Inflammatory macrophage (primary cell): ENCODE measurements at places on chromosomes 7 and 10.
A peak's percentile ranks its signal among the peaks of the same experiment; 100 is the strongest.

DNA sequence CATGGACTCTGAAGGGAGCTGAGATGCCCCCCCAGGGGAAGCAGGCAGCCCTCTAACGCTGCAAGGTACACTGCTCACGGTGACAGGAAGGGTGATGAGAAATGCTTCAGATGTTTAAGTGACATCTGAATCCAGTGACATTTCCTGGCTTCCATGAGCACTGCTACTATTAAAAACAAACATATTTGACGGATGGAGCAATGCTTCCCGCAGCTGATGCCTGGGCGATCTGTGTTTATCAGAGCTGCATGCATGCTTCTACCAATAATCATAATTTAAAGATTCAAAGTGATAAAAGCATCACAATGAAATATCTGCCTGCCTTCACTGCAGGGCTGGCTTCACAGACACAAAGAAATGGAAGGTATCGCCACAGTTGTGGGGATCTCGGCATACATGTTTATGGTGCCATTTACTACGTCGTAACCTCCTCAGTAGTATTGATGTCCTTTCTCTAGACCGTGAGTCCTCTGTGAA is 66.1 kb upstream of the AOAH start:
- no peak for DNase-seq

GRCh38 chr7:94398841-94399240 is 4.1 kb downstream of the COL1A2 start:
- no peak for DNase-seq

DNA sequence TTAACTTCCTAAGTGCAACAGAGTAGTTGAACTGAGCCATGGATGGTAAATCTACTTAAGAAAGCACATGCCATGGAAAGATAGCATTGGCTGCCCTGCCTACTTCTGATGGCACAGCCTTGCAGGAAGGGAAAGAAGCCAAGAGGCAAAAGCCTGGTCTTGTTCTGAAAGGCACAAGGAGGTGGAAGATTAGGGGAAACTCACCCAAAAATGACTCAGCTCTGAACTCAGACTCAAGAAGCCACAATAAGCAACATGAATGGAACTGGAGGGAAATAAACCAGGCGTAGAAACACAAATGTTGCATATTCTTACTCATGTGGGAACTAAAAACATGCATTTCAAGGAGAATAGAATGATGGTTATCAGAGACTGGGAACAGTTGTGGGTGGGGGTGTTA is 20.8 kb upstream of the ALOX5 start:
- peak; percentile 68 for DNase-seq

- no peak for DNase-seq
These were observed 22.5 kb upstream of the ZNF273 start for GRCh38 chr7:64880322-64881297.

GRCh38 chr10:130511766-130512165 is 375.6 kb downstream of the GLRX3 start:
- no peak for DNase-seq

DNA sequence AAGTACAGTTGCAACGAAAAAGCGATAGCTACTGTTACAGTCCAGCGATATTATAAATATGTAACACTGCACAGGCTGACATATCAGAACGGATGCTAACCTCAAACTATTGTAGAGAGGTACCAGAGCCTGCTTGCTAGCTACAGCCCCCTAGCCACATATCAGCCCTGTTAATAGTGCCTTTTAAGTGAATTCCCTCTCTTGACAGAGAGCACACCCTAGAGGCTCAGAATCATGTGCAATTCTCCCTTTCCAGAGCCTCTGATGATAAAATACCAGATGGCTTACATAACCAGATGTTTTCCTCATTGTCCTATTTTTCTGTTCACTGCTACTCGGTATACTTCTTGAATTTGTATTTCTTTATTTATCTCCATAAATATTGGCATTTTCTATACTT is 960.7 kb upstream of the CELF2 start:
- DNase-seq, result no peak

DNA sequence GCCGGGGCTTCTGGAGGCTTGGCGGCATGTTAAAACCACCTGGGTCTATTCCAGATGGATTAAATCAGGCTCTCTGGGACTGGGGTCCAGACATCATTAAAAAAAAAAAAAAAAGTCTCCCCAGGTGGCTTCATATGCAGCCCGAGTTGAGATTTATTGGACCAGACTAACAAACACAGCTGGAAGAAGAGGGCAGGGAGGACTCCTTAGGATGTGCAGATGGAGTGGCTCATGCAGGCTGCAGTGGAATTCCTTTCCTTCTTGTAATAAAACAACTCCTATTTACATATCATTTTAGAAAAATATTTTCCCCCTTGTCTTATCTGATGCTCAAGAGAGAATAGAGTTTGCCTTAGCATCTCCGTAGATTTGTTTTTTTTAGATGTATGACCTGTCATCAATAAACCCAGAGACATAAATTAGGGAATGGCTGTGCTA is 238.1 kb downstream of the CAMK1D start:
- DNase-seq, result no peak

DNA sequence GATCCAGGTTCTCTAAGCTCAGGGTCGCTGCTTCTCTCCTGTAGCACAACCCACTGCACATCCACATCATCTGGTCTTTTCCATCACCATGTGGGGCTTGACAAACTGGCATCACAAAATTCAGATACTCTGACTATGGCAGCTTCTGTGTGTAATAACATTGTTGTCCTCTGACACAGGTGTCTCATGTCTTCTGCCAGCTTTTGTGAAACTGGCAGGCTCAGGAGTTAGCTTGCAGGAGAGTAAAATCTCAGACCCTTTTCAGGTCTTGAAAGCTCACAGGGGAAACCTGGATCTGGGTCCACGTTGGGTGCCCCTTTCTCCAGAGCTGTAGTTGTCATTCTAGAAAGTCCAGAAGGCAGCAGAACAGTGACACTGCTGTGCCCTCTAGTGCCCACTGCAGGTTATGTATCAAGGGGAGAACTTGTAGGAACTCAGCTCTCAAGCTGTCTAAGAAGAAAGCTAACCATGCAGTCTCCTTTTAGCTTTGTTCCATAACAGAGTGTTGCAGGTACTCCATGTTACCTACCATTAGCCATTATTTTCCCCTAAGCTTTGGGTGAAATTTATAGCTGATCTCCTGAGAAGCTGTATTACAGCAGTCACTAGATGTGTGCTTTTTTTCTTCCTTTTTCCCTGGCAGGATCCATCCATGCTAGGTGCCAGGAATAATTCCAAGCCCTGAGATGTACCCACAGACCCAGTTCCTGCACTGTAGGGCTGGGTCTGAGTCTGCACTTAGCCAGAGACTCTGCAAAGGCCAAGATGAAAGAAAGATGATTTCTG is 102.7 kb downstream of the ZNF248 start:
- DNase-seq, result peak; percentile 2
